ENCODE measurements at places on chromosomes 1 and 21. TPM values are rescaled to one million over a fixed set of nuclear protein-coding genes. Genes with fewer than 3 reads are reported as not detected.

Gene DRAXIN
- 0.56 TPM for total RNA-seq

Gene AGPAT3
- total RNA-seq, result 33.5 TPM

Gene KCNA2
- under 0.01 TPM for total RNA-seq

Gene OR2AK2
- not detected for total RNA-seq

Gene KCNA3
- total RNA-seq, result 0.28 TPM

Gene ADAMTS5
- total RNA-seq, result 3.8 TPM

Gene ZRANB2
- 66.5 TPM for total RNA-seq

Gene BGLAP
- total RNA-seq, result 0.85 TPM

Gene SAMSN1
- not detected for total RNA-seq

Gene STIL
- 4.2 TPM for total RNA-seq

Measured in regular cardiac myocyte (primary cell).